ENCODE measurements at places on chromosomes 4 and X.

DNA sequence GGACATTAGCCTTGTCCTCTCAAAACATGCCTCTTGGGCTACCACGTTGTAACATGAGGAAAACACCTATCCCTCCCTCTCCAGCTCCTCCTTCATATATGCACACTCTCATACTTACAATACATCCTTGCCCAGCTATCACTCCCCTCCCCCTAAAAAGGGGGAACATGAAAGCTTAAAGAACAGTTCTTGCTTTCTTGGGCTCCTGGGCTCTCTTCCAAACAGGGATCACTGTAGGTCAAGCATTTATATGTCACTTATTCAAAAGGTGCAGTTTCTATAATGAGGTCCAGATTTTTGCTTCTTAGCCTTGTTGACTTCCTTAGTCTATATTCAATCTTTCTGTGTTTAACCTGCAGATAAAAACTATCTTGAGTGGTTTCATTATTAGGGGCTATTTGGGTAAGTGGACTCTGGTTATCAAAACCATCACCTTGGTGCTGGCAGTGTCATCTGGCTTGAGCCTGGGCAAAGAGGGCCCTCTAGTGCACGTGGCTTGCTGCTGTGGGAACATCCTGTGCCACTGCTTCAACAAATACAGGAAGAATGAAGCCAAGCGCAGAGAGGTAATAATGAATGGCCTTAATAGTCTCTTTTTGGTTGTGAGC is 119.4 kb downstream of the AKAP4 start:
- peak; percentile 1 for DNase-seq

GRCh38 chrX:67723580-67724351 is 179.9 kb downstream of the AR start:
- no peak for DNase-seq

- no peak for DNase-seq
Measured at GRCh38 chr4:24477919-24478318, 106.4 kb downstream of the DHX15 start.

GRCh38 chr4:54025582-54025981 is 38.8 kb downstream of the CHIC2 start:
- DNase-seq = no peak

DNA sequence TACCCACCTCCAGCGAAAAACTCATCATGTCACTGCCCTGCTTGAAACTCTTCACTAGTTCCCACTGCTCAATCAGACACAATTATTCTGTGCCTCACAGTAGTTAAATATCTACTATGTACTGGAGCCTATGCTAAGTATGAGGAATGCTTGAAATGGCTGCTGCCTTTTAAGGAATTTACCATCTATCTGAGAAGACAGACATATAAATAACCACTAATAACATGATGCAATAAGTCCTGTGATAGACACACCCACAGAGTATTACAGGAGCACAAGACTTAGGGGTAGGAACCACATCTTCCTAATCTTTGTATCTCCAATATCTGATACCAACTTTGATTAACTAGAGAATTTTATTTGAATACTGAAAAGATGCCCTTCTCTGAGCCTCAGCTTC is 21.1 kb downstream of the SLC25A53 start:
- DNase-seq = no peak

GRCh38 chr4:2834001-2834921 is 9.4 kb upstream of the ADD1 start:
- DNase-seq = no peak

GRCh38 chr4:11472535-11472934 is 43.8 kb upstream of the HS3ST1 start:
- DNase-seq = no peak

DNA sequence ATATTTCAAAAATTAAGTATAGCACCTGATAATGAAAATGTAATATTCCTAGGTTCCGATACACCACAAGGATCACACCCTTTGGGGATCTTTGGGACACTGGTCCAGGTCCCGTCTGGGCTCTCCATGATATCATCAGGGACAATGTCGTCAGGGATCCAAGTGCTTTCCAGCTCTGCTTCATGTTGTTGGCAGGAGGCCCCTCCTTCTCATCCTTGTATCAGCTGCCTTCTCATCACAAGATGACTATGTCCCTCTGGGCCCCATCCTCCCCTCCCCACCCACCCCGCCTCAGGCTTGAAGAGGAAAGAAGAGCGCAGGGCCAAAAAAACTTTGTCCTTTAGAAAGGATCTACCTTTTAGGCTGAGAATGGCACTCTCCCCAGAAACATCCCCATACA is 128.3 kb upstream of the KLF3 start:
- DNase-seq = no peak

- no peak for DNase-seq
Measured at GRCh38 chrX:46380148-46380752, 165.0 kb downstream of the ZNF674 start.

DNA sequence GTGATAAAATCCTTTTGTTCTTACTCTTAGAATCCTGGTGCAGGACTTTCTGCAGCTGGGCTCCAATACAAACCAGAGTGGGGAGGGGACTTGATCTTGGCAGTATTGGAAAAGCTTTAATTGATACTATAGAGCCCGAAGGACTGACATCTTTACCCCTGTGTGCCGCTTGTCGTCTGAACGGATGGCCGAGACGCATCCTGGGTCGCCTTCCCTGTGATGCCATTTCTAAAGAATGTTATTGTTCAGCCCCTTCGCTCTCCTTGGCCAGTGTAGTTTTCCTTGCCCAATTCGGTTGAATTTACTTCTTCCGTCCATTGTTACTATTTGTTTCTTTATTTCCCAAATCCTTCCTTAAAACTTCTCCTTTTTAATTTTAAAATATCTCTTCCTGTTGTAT is 80.9 kb downstream of the CLDN34 start:
- no peak for DNase-seq

All from nucleus accumbens (tissue), 56 donors.